Caco-2 (cell line): ENCODE measurements at places on chromosomes 3 and 15.
A peak's percentile ranks its signal among the peaks of the same experiment; 100 is the strongest.

DNA sequence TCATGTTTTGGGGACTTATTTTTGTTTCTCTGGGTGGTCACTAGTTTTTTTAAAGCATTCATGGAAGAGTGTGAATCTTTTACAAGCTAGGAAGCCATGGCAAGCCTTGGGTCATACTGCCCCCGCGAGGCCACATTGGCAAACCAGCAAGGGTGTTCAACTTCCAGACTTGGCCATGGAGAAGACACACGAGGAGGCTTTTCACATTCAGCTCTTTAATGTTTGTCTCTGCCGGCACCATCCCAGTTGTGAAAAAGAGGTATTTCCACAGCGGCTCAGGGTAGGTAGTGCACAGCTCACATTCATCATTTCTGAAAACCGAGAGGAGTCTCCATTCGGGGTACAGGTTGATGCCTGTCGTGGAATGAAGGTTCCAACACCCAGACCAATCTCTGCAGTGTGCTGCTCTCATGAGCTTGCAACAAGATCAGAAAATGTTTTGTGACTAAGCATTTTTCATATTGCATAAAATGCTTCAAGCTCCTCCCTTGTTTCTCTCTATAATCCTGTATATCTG is 7.7 kb downstream of the CCR5 start:
- DNase-seq = peak; percentile 66

DNA sequence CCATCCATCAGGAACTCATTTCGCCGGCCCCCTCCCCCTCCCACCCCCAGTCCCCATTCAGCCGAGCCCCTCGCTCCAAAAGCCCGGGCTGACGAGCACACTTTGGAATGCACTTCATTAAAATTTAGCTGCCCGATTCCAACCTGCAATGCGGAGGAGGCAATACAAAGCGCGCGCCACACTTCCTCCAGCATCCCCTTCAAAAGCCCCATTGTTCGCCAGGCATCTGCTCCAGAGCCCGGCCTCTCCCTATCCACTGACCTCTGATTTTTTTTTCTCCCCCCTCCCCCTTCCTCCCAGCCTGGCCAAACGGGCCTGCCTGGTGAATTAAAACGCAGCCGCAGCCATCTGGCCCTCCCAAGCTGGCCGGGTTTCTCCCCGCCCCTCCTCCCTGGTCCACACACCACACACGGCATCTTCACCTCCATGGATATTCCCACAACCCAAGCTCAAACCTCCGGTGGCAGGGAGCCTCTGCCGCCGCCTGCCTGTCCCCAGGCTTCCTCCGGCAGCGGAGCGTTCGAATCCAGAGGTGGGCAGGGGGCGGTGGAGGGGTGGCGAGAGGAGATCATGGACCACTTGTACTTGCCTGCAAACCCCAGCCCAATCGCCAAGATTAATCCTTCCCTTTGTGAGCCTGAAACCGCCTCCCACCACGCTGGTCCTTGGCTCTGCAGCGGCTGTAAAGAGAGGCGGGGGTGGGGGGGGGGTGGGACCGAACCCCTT is 441.3 kb downstream of the MAGI1 start:
- DNase-seq = no peak

DNA sequence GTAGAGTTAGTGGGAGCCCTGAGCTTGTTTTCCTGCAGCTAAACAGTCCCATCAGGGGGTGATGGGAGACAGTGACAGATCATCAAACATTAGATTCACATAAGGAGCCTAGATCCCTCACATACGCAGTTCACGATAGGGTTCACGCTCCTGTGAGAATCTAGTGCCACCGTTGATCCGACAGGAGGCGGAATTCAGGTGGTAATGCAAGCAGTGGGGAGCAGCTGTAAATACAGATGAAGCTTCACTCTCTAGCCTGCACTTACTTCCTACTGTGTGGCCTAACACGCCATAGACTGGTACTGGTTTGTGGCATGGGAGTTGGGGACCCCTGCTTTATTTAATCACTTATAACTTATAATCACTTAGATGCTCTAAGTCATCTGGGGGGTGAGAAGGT is 179.1 kb downstream of the AKAP13 start:
- DNase-seq = no peak

GRCh38 chr3:1087066-1087560 is 5.7 kb upstream of the CNTN6 start:
- DNase-seq = peak; percentile 23

- DNase-seq = no peak
These were observed 135.2 kb upstream of the GADL1 start for GRCh38 chr3:31029706-31030105.
